Muscle of leg (tissue), 16 donors: ENCODE measurements at places on chromosomes 11 and 22. TPM values are rescaled to one million over a fixed set of nuclear protein-coding genes. Genes with fewer than 3 reads are reported as not detected.

GRCh38 chr11:103494491-103494890, 385.3 kb downstream of the DYNC2H1 start:
- H3K4me3 ChIP-seq: no peak overlapping the region
- no peaks in the 10 kb centered on the region for H3K36me3 ChIP-seq
- DNase-seq: peak; percentile 15
- no peaks in the 10 kb centered on the region for H3K4me1 ChIP-seq
- H3K27me3 ChIP-seq: no peaks in the 10 kb centered on the region

DNA sequence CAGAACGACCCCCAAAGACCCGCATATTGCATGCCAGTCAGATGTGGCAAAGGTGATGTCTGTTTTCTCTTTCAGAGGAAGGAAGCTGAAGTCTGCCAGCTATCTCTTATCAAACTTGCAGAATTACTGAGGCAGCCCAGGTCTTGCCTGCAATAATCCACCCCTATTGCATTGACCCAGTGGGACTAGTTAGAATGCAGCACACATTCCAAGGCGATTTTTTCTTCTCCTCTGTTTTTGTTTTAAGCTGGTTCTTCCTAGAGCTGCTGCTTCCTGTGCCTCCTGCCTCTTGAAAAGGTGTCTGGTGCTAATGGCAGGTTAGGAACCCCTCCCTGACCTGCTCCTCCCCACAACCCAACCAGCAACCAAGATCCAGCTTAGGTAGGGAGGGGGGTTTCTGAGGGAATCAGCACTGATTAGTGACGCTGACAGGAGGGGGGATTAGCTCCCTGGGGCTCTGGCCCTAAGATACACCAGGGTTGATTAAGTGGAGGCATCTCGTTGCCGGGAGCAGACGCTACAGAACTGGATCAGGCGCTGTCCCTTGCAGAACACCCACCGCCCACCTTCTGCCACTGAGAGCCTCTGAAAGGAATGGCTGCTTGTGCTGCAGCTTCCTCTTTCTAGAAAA, 2.8 kb downstream of the NTM start:
- H3K27ac ChIP-seq: no peak overlapping the region
- DNase-seq: no peak
- peaks cover 38% of the 10 kb centered on the region for H3K27me3 ChIP-seq
- peaks cover 14% of the 10 kb centered on the region for H3K4me1 ChIP-seq
- H3K4me3 ChIP-seq: no peak overlapping the region

DNA sequence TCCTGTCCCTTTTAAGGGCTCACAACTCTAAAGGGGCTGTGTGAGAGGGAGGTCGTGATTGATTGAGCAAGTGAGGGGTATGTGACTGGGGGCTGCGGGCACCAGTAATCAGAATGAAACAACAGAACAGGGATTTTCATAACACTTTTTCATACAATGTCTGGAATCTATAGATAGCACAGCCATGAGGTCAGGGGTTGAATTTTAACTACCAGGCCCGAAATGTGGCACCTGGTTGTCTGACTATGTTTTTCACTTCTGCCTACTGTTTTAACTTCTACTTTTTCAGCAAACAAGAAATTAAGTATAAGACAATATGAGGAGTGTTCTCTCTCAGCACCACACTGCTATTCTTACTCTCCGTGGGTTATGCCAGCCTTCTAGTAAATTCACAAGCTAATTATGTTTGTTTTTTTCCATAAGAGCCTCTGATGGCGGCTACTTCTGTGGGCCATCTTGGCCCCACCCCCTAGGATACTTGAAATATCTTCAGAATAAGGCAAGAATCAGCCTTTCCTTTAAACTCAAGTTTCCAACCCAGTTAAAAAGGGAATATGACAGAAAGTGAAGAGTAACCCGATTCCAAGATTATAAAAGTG, 552.8 kb upstream of the CHORDC1 start:
- H3K4me3 ChIP-seq: no peak overlapping the region
- no peak overlapping the region for H3K27ac ChIP-seq
- H3K27me3 ChIP-seq: no peaks in the 10 kb centered on the region
- no peak for DNase-seq
- H3K36me3 ChIP-seq: no peaks in the 10 kb centered on the region
- no peaks in the 10 kb centered on the region for H3K4me1 ChIP-seq

- no peaks in the 10 kb centered on the region for H3K36me3 ChIP-seq
- no peaks in the 10 kb centered on the region for H3K4me1 ChIP-seq
- no peak for DNase-seq
- H3K4me3 ChIP-seq: no peak overlapping the region
- H3K27ac ChIP-seq: no peak overlapping the region
These were observed 17.5 kb upstream of the CD3E start for GRCh38 chr11:118287006-118287405.

Gene SLC25A18
- 0.53 TPM for total RNA-seq

DNA sequence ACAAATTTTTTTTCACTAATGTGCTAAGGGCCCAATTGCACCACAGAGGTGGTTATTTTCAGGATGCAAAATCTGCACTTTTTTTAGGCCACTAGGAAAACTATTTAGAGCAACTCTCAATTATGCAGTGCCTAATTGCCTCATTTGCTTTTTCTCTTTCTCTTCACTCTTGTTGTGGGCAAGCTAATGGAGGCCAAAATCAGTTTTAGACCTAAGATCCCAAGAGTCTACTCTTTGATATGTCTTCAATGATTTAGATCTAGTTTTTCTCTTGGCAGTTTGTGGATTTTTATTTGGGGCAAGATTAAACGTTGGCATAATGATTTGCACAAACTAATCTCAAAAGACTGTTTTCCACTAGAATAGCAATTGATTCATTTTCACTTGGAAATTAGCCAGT, 1996.9 kb downstream of the LRRC4C start:
- DNase-seq: no peak
- no peaks in the 10 kb centered on the region for H3K4me1 ChIP-seq
- H3K27me3 ChIP-seq: no peaks in the 10 kb centered on the region
- no peak overlapping the region for H3K27ac ChIP-seq
- H3K4me3 ChIP-seq: no peak overlapping the region

Gene FGF3
- 0.09 TPM for total RNA-seq

Gene LYVE1
- 52.2 TPM for total RNA-seq

- peaks cover 4% of the 10 kb centered on the region for H3K27me3 ChIP-seq
- H3K36me3 ChIP-seq: no peaks in the 10 kb centered on the region
- no peak for DNase-seq
- no peaks in the 10 kb centered on the region for H3K4me1 ChIP-seq
These were observed 63.0 kb downstream of the HORMAD2 start for GRCh38 chr22:30143265-30143664.

GRCh38 chr11:33695051-33695566, 5.5 kb downstream of the C11orf91 start:
- DNase-seq: peak; percentile 47
- H3K27ac ChIP-seq: no peak overlapping the region
- peaks cover 4% of the 10 kb centered on the region for H3K27me3 ChIP-seq
- H3K4me3 ChIP-seq: no peak overlapping the region
- no peaks in the 10 kb centered on the region for H3K36me3 ChIP-seq

Gene BCR
- total RNA-seq: 12.7 TPM

GRCh38 chr11:32137263-32137662, 46.4 kb downstream of the RCN1 start:
- no peak overlapping the region for H3K27ac ChIP-seq
- no peaks in the 10 kb centered on the region for H3K4me1 ChIP-seq
- H3K36me3 ChIP-seq: no peaks in the 10 kb centered on the region
- H3K27me3 ChIP-seq: no peaks in the 10 kb centered on the region
- H3K4me3 ChIP-seq: no peak overlapping the region
- DNase-seq: peak; percentile 19

Gene TMEM121B
- 1.2 TPM for total RNA-seq

- H3K4me3 ChIP-seq: no peak overlapping the region
- no peak overlapping the region for H3K27ac ChIP-seq
- no peaks in the 10 kb centered on the region for H3K27me3 ChIP-seq
These were observed 79.4 kb upstream of the NAV2 start for GRCh38 chr11:19633276-19633675.

Gene OR8B4
- total RNA-seq: not detected

Gene PRG2
- 1.0 TPM for total RNA-seq

Gene FCHSD2
- total RNA-seq: 13.7 TPM

DNA sequence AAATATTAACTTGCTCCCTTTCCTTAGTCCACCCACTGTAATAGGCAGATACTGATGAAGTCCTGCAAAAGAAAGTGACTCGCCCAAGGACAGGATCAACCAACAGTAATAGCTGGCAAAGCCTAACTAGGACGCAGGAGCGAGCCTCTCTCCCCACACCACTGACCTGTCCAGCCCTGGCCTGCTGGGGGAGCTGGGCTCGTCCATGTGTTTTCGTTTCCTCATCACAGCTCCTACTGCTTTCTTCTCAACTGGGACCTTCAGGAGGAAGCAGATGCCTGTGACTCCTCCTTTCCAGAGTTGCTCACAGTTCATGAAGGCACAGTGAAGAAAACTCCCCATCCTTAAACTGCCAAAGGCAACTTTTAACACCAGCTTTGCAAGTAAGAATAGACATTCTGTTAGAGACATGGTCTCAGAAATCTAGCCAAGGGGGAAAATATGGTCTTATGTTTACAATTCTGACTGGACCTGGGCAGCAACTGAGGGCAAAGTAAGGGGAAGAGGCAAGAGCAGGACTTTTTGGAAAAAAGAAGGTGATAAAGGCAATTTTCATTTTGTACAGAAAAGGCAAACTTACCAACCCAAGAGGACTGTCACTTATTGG, 11.6 kb upstream of the GPHA2 start:
- DNase-seq: no peak
- no peak overlapping the region for H3K27ac ChIP-seq
- no peak overlapping the region for H3K4me3 ChIP-seq
- H3K27me3 ChIP-seq: peaks cover 2% of the 10 kb centered on the region
- no peaks in the 10 kb centered on the region for H3K36me3 ChIP-seq
- H3K4me1 ChIP-seq: no peaks in the 10 kb centered on the region

DNA sequence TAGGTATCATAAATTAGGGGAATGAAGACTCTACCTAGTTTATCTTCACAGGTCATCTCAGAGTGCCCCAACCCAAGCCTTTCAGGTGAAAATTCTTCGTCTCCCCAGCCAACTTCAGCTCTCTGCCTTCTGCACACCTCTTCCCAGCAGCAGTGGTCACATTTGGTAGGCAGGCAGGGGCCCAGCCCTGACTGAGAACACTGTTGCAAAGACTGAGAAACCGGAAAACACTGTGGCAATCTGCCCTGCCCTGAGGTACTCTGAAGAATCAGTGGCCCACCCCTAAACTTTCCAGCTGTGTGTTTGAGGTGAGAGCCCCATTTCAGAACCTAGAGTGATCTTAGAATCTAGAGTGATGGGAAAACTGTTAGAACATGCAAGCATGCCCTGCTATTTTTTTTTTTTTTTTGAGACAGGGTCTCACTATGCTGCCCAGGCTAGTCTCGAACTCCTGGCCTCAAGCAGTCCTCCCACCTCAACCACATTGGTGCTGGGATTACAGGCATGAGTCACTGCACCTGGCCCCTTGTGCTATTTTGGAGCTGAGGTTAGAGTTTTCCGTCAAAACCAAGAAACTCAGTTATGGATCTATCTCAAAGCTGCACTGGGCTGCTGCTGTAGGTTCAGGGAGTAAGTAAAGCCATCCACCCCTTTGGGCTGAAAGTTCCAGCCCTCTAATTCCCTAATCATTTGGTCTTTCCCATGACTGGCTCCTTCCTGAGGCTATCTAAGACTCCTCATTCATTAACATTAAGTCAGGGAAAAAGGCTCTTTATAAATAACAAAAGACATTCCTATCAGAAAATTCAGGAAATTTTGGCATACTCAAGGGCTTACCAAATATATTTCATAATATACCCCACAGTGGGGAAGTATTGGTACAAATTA, 1.7 kb upstream of the LDHA start:
- H3K4me3 ChIP-seq: no peak overlapping the region
- peaks cover 6% of the 10 kb centered on the region for H3K36me3 ChIP-seq
- H3K4me1 ChIP-seq: peaks cover 14% of the 10 kb centered on the region
- no peak overlapping the region for H3K27ac ChIP-seq

GRCh38 chr22:26066534-26066933, 102.7 kb upstream of the SEZ6L start:
- H3K36me3 ChIP-seq: peaks cover under 1% of the 10 kb centered on the region
- H3K27me3 ChIP-seq: peaks cover 6% of the 10 kb centered on the region
- peak; percentile 2 for DNase-seq
- no peak overlapping the region for H3K27ac ChIP-seq
- H3K4me1 ChIP-seq: no peaks in the 10 kb centered on the region
